ENCODE measurements at places on chromosomes 5 and 9.

DNA sequence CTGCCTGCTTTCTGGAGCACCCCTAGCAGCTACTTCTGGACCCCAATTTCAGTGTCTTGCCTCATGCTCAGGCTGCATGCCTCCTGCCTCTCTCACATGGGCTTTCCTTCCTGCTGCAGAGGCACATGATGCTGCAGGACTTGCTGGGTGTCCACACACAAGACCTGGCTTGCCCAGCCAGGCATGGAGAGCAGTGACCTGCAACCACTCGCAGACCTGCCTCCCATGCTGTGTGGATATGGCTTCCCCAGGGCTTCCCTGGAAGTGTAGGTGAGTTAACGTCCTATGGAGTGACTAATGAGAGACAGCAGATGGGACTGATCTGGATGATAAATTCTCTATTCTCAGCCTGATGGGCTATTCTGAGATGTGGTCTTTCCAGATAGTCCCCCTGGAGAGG lies 53.2 kb upstream of the SMIM32 start:
- no peak for DNase-seq

GRCh38 chr9:94974154-94974879 lies 247.8 kb downstream of the AOPEP start:
- no peak for DNase-seq

- DNase-seq, result no peak
Observed at GRCh38 chr9:106867286-106867685, 4.3 kb downstream of the ZNF462 start.

DNA sequence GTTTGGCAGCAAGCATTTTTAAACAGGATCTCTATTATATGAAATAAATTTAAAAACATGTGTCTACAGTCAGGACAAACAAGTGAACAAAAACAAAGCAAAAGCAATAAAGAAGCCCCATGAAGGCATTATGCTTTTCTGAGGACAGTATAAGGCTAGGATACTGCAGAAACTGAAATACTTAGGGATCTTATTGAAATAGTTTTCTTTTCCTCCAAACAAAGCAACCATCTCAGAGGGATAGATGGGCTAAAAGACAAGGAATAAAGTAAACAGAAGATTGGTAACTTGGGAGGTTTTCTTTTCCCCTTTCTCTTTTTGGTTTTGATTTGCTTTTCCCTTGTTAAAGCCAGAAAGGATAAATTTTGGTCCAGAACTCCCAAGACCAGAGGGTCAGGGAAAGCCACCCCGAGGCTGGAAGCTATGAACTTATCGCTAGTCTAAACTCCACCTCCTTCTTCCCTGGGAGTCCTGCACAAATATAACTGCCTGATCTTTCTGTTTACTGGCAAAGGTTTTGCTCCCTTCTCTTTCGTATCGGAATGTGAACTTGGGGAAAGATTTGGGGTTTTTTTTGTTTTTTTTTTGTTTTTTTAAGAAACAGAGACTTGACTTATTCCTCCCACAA lies 164.0 kb downstream of the GHR start:
- no peak for DNase-seq

- DNase-seq, result no peak
Observed at GRCh38 chr5:87776785-87777184, 364.1 kb upstream of the CCNH start.

- DNase-seq, result no peak
Observed at GRCh38 chr5:170314541-170315095, 17.0 kb upstream of the LCP2 start.

GRCh38 chr5:65830856-65831255 lies 95.5 kb upstream of the ERBIN start:
- DNase-seq, result no peak

- no peak for DNase-seq
Observed at GRCh38 chr9:134328841-134329575, 2.8 kb downstream of the RXRA start.

GRCh38 chr9:123069010-123069481 lies 35.6 kb downstream of the GPR21 start:
- no peak for DNase-seq

DNA sequence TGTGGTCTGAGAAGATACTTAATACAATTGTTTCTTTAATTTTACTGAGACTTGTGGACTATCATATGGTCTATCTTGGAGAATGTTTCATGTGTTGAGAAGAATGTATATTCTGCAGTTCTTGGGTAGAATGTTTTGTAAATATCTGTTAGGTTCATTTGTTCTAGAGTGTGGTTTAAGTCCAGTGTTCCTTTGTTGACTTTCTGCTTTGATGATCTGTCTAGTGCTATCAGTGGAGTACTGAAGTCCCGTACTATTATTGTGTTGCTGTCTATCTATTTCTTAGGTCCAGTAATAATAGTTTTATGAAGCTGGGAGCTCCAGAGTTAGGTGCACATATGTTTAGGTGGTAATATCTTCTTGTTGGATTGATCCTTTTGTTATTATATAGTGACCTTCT lies 36.1 kb downstream of the IQGAP2 start:
- DNase-seq, result no peak

DNA sequence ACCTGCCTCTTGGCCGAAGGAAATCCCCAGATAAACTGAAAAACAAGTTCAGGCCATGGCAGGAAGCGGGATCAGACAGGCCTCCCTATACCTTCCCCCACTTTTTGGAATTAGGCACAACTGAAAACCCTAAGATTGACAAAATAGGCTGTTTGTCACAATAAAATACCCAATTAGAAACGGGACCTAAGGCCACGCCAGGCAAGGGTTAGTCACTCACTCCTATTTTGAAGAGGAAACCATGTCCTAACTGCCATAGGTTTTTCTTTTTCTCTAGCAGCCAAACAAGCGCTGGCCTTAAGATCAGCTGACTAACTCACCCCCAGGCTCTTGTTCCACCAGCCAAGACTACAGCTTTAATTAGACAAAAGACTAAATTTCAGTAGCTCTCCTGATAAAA lies 11.9 kb downstream of the FBP2 start:
- no peak for DNase-seq

GRCh38 chr5:54902791-54903473 lies 82.5 kb downstream of the ESM1 start:
- DNase-seq, result no peak

DNA sequence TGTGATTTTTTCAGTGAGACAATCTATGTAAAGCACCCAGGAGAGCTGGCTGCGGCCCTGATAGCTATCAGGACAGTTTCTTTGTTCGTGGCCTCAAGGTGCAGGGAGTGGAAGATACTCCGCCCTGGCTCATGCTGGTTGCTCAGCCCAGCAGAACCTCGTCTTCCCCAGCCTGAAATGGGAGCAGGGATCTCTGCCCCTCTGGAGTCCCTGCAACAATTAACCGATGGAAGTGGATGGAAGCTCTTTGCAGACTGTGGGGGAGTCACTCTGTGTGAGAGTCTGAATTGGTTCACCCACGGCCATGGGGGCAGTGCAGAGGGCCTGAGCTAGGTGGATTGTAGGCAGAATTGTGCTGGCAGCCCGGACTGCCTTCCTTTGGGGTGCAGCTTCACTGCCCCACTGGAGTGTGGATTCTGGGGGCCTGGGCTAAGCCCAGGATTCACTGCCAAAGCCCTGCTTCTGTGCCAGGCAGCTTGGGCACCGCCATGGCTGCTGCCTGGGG lies 2.8 kb downstream of the AIF1L start:
- DNase-seq, result no peak

DNA sequence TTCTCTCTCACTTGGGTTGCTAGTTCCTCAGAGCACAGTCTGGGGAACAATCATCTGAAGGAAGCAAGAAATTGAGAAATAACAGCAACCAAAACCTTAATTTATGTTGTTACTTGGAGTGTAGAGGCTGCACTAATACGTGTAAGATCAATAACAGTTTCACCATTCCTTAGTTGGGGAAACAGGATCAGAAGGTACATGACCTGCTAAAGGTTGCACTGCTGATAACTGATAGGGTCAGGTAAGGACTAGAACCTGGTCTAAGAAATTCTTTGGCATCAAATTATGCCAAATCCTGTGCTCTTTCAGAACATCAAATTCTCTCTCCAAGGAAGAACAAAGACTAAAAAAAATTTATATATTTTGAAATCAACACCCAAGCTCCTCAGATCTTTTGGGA lies 278.6 kb upstream of the C9orf72 start:
- DNase-seq, result no peak
